ENCODE measurements at places on chromosomes 7 and 10.

DNA sequence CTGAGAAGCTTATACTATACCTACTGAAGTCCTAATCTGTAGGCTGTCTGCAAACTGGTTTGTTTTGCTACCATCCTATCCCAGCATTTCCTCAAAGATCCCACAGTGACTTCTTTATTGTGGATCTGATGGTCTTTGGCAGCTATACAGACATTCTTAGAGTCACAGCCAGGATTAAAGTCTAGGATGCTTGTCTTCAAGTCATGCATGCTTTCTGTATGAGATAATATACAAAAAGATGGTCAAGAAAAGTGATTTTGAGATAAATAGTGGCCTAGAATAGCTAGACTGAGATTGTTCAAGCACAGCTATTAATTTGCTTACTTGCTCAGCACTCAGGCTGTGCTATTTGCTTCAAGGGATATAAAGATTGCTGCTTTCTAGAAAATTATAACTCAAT, 454.4 kb downstream of the AUTS2 start:
- DNase-seq, result no peak

GRCh38 chr7:118350260-118350659, 125.8 kb downstream of the ANKRD7 start:
- DNase-seq, result no peak

GRCh38 chr7:49911909-49912308, 138.5 kb downstream of the VWC2 start:
- no peak for DNase-seq

DNA sequence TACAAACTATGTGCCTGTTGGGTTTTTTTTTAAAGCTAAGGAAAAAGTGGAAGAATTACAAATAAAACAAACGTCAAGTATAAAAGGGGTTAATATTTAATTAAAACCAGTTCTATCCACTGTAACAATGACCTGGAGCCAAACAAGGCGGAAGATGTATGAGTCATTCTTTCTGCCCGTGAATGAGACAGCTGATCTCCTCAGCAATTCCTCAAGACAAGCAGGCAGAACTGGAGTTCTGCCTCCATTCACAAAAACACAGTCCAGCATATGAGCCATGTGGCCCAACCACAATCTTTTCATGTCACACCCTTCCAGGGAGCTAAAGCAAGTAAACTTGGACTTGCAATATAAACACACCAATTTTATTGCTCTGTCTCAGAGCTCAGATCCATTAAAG, 8.4 kb downstream of the ETV1 start:
- no peak for DNase-seq

- DNase-seq, result no peak
These were observed 173.2 kb upstream of the KIAA1217 start for GRCh38 chr10:24035761-24036160.
